ENCODE measurements at places on chromosomes 1 and 21.

- no peak for DNase-seq
Observed at GRCh38 chr21:38243732-38244406, 12.9 kb upstream of the KCNJ15 start.

DNA sequence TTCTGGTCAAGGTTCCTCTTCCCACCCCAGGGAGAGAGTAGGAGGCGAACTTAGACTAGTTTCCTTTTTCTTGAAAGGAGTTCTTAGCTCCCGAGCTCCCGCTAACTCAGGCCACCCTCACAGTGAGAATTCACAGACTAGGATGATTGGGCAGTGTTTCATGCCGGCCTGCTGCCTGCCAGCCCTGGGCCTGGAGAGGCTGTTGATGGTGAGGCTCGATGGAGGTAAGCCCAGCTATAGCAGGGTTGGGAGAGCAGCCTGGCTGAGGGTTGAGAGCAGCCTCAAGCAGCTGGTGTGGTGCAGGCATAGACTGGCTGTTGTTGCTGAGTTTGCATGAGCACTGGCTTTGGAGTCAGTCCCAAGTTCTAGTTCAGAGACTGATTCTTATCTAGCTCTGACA is 274.4 kb downstream of the MATN1 start:
- DNase-seq: no peak

- no peak for DNase-seq
Observed at GRCh38 chr1:112317611-112318062, 78.4 kb upstream of the CTTNBP2NL start.

DNA sequence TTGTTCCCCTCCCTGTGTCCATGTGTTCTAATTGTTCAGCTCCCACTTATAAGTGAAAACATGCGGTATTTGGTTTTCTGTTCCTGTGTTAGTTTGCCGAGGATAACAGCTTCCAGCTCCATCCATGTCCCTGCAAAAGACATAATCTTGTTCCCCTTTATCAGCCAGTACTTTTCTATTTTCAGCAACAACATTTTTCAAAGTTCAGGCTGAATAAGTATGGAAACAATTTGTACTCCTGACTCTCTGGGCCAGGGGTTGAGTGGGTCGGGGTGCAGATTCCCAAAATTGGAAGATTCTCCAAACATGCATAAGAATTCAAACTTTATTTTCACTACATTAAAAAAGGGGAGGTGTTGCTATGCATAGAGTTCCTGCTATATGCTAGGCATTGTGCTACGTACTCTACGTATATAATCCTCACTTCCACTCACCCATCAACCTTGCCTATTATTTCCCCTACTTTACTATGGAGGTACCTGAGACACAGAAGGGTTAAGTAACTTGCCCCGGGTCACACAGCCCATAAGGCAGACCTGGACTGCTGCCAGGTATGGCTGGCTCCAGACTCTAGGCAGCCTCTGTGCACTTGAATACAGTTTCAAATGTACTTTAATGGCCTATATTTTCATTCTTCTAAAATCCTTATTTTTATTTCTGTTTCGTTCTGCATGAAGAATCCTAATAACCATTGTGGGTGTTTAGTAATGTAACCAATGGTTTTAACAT is 117.1 kb upstream of the C8B start:
- DNase-seq: no peak

DNA sequence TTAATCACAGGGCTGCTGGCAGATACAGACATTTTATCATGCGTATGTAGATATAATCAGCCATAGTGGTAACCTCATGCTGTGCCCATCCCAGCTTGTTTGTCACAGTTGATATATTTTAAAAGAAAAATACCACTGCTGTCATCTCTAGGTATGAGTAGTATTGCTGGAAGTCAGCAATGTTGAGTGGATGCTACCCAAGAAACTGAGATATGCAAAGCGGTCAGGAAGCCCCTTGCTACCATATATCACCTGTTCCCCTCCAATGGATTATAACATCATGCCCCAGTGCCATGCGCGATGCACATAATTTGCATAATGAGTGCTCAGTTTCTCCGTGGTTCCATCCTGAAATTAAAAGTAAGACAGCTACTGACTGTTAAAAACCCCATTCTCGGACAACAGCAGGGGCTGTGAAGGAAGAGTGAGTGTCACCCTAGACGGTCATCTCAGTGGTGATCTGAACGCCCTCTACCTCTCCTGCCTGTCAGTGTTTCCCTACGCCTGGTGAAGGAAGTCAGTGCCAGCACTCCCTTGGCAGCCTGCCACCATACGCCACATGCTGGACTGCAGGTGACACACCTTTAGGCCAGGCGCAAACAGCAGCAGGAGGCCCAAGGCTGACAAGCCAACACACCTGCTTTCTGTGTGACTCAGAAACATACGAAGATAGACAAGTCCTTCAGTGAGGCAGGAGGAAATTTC is 2.7 kb downstream of the IL10RB start:
- DNase-seq: no peak

DNA sequence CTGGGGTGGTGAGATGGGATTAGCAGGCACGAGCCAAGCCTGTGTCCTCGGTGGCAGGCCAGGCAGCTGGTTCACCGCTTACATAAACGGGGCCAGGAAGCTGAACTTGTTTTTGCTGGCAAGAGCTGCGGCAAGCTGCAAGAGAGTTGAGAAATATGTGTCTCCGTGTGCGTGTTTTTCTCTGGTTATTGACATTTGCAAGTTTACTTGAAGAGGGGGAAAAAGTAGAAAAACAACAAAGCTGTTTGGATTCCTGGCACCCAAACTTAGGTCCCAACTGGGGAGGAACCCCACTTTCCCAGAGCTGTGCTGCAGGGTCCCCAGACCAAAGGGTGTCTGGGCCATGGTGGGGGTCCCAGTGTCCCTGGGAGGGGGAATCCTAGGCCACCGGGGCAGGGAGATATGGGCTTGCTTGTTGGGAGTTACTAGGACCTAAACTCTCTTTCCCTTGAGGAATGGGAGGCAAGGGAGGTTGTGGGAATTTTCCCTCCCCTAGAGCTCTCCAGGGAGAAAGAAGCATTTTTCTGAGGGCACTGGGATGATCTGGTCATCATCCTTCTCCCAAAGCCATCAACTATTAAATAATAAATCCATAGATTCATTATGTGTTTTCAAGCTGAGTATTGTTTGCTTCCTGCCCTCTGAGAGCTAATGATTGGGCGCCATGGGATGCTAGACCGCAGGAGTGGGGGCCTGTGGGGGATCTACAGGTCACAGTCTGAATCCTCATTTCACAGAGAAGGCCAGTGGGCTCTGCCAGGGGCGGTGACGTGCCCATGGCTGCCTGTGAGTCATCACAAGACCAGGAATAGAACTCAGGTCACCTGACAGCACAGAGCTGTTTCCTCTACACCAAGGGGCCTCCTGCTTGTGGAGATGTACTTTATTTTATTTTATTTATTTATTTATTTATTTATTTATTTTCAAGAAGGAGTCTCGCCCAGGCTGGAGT is 14.8 kb downstream of the IL6R start:
- DNase-seq: peak; percentile 93

- DNase-seq: no peak
Observed at GRCh38 chr1:228941666-228942065, 206.4 kb downstream of the RHOU start.

DNA sequence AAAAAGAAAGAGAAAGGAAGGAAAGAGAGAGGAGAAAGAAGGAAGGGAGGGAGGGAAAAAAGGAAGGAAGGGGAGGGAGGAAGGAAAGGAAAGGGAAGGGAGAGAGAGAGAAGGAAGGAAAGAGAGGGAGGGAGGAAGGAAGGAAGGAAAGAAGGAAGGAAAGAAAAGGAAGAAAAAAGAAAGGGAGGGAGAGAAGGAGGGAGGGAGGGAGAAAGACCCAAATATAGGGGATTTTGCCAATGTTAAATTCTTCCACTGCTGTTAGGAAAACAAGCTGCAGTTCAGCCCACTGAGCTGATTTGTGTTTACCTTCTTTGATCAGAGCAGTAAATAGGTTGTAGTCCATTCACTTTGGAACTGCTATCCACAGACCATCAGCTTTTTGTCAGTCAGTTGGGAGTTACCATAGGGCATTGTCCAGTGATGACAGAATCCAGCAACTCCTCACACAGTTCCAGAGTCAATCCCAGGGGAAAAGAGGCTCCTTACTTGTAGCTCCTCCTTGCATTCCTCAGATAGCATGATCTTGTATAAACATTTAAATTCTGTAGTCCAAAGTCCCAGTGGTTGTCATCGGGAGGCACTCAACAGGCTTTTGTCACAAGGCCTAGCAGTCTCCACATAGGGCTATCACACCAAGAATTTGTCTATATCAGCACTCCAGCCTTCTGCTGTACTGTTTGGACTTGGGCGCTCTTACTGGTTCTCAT is 13.5 kb upstream of the PPP1R8 start:
- DNase-seq: peak; percentile 90

DNA sequence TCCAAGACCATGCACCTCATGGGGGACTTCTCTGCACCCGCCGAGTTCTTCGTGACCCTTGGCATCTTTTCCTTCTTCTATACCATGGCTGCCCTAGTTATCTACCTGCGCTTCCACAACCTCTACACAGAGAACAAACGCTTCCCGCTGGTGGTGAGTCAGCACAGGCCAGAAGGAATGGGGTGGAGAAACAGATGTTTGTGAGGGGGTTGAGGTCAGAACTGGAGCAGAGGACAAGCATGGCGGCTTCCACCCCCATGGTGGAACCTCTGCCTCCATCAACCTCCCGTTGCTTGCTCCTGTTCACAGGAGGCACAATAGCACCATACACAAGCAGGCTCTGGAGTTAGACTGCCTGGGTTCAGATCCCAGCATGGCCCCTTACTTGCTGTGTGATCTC is 6.9 kb upstream of the ATXN7L2 start:
- no peak for DNase-seq

- DNase-seq: peak; percentile 31
Observed at GRCh38 chr1:38818175-38818976, 41.2 kb downstream of the RRAGC start.

DNA sequence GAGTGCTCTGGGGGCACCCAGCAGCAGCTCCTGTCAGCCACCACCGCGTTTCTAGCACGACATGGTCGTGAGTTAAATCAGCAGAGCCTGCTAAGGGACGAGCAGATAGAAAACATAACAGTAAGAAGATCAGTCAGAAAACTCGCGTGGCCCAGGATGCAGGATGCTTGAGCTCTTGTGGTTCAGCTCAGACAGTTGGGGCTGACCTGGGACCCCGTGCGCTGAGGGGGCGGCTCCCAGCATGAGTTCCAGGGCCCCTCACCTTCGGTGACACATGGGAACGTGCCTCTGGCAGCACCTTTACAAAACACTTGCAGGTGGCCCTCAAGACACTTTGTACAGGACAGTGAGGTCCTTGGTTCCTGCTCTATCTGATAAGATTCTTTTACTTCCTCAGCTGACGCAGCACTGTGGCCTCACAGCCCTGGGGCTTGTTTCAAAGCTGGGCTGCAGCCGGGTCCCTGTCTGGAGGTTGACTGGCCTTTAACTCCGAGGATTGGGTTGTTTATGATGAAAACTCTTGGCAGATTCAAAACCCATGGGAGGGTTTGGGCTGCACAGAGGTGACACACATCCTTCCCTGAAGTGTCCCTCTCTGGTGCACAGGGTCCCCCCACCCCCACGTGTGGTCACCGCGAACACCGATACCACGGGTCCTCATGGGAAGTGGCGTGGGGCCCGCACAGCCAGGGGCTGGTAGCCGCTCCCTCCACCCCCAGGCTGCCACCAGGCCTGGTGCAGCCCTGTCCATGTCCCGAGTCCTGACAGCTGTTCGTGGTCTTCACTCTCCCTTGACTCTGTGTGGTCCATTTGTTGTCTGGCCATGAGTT is 65.3 kb upstream of the COL6A1 start:
- DNase-seq: no peak

DNA sequence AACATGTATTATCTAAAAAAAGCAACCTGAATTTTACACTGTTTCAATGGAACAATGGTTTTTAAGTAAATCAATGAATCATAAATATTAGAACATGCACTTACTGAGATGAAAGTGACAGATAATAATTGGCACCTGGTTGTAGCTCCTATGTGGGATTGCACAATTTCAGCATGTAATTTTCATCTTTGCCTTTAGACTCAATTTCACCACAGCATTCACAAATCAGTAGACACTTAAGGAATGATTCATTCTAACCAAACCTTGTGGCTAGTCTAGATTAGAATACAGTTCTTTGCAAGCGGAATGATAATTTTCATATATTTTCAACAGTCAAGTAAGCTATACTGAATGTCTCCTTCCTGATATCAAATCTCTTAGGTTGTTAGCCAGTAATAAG is 853.4 kb downstream of the KCNT2 start:
- DNase-seq: peak; percentile 38

GRCh38 chr1:235331401-235331800 is 3.0 kb downstream of the GGPS1 start:
- peak; percentile 41 for DNase-seq

- DNase-seq: no peak
Observed at GRCh38 chr1:154711416-154711815, 103.4 kb upstream of the ADAR start.

- DNase-seq: peak; percentile 46
Observed at GRCh38 chr1:54774820-54775498, 10.6 kb upstream of the PARS2 start.

GRCh38 chr1:41802532-41803501 is 115.9 kb downstream of the HIVEP3 start:
- no peak for DNase-seq

DNA sequence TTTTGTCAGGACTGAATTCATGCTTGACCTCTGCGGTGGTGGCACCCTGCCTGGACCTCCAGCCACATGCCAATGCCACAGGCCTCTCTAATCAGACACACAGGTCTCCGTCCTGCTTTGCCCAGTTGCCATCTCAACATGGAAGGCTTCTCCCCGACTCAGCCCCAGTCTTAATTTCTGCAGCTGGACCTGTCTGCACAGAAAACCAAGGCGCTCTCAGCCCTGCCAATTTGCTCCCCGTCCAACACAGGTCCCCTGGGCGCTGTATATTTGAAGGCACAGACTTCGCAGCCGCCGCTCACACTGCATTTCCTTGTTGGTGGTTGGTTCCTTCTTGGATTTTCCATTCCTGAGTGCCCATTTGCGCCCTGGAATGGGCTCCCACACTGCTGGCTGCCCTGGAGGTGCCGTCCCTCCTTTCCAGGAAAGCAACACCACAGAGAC is 28.0 kb upstream of the PLEKHG5 start:
- DNase-seq: no peak

- no peak for DNase-seq
Observed at GRCh38 chr1:4108758-4109627, 208.9 kb upstream of the C1orf174 start.
